Stomach (tissue), 19 donors: ENCODE measurements at places on chromosomes 2 and 18. TPM values are rescaled to one million over a fixed set of nuclear protein-coding genes. Genes with fewer than 3 reads are reported as not detected.

Gene ZNF804A
- total RNA-seq: 2.9 TPM

Gene PDCD1
- total RNA-seq: not detected

Gene FHOD3
- total RNA-seq: 4.7 TPM

Gene SDC1
- 21.0 TPM for total RNA-seq

Gene GCKR
- total RNA-seq: not detected

Gene IL37
- not detected for total RNA-seq

Gene KLF11
- total RNA-seq: 4.1 TPM

Gene DTNA
- total RNA-seq: 53.6 TPM

Gene EFR3B
- 4.5 TPM for total RNA-seq

Gene LIMS4
- 4.4 TPM for total RNA-seq

Gene CNRIP1
- total RNA-seq: 16.1 TPM

Gene KANSL1L
- 32.2 TPM for total RNA-seq

Gene FER1L5
- 0.73 TPM for total RNA-seq

Gene HAAO
- total RNA-seq: not detected
